NCI-H69 (cell line): ENCODE measurements at places on chromosomes 7 and 10.

DNA sequence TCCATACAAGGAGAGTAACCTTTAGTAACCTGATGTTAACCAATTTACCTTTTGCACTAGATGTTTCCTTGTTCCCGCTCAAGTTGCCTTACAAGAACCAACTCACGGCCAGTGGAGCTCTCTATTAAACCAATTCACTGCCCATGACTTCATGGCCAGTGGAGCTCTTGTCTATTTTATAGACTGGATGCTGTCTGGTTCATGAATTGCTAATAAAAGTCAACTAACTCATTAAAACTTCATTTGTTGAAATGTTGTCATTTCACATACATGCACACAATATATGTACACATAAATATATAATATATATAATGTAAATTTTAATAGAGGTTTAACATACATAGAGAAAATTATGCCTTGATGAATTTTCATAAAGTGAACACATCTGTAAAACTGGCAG is 216.3 kb downstream of the RNLS start:
- DNase-seq = no peak

GRCh38 chr7:74069790-74070618 is 13.6 kb upstream of the LIMK1 start:
- DNase-seq = no peak

GRCh38 chr10:5506751-5507648 is 7.6 kb upstream of the CALML5 start:
- DNase-seq = no peak

GRCh38 chr10:58027426-58027825 is 240.3 kb downstream of the IPMK start:
- DNase-seq = peak; percentile 95

- no peak for DNase-seq
Measured at GRCh38 chr10:121438333-121438732, 159.9 kb downstream of the FGFR2 start.

GRCh38 chr7:101795461-101795860 is 22.0 kb upstream of the CUX1 start:
- no peak for DNase-seq

DNA sequence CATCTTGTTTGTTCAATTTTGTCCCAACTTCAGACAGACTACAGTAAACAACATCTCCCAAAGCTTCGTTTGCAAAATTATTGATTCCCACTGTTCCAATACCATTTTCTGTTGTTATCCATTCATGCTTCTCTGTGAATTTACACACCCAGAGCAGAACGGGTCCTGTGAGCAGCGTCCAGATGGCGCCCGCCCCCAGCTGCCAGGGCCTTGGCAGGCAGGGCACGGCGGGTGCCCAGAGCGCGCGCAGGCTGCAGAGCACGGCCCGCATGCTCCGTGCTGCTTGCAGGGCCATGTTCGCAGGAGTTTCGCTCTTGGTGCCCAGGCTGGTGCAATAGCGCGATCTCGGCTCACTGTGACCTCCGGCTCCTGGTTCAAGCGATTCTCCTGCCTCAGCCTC is 32.5 kb upstream of the SEPTIN7 start:
- DNase-seq = peak; percentile 48

DNA sequence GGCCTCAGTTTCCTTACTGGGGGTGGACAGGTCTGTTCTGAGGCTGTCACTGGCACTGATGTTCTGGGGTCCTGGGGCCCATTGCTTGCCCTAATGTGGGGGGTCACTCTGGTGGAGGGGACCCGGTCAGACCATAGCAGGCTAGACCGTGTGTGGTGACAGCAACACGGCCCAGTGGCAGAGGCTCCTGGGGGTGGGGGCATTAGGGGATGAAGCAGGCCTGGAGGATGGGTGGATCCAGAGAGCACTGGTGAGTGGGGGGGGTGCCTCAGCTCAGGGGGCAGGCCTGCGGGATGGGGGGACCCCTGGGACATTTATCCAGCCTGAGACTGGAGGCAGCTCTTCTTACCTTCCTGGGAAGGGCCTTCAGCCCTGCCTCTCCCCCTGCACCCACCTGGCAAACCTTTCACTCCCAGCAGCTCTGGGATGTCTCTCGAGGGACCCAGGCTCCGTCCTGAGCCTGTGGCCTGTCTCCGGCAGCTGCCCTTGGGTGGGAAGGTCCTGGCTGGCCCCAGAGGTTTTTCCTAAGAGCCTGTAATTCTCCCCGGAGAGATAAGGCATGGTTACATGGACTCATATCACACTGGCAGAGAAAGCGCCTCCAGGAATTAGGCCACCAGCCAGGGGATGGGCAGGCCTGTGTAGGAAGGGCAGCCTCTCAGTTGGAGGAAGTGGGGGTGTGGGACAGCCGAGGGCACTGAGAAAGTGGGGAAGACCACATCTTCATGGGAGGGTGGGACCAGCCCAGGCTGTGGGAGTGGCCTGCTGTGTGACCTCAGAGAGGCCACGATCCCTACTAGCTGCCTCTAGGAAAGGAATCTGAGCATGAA is 147.7 kb downstream of the UBE2H start:
- no peak for DNase-seq

GRCh38 chr7:155213385-155213784 is 84.3 kb upstream of the INSIG1 start:
- peak; percentile 14 for DNase-seq

- no peak for DNase-seq
Measured at GRCh38 chr7:145839814-145840213, 276.8 kb upstream of the CNTNAP2 start.

DNA sequence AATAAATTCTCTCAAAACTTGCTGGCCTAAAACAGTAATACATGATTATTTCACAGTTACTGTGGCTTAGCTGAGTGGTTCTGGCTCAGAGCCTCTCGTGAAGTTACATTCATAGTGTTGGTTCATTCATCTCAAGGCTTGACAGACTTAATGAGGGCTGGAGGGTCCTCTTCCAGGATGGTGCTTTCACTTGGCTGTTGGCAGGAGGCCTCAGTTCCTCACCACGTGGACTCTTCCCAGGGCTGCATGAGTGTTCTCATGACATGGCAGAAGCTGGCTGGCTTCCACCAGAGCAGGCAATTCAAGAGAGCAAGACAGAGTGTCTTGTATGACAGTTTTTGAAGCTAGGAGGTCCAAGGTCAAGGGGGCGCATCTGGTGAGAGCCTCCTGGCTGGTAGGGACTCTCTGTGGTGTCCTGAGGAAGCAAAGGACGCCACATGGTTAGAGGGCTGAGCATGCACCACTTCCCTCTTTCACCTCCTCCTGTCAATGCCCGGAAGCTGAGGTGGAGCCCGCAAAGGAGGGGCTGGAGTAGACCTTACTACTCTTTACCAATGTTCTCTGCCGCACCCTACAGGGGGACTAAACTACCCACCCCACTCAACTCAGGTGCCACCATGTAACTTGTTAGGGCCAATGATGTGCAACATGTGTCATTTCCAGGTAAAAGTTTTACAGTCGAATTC is 58.2 kb upstream of the YAE1 start:
- no peak for DNase-seq

GRCh38 chr7:70698219-70698832 is 433.6 kb upstream of the GALNT17 start:
- peak; percentile 81 for DNase-seq

DNA sequence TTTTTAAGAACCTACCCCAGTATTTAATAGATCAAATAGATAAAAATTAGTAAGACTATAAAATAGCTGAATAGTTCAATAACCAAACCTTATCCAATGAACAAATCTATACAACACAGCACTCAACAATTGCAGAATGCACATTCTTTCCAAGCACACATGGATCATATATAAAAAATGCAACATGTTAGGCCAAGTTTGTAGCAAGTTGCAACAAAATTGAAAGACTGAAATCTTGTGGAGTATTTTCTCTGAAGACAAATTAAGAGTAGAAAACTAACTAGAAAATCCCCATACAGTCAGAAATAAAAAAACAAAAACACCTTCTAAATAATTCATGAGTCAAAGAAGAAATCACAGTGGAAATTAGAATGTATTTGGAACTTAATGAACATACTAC is 317.3 kb downstream of the PHTF2 start:
- DNase-seq = no peak

DNA sequence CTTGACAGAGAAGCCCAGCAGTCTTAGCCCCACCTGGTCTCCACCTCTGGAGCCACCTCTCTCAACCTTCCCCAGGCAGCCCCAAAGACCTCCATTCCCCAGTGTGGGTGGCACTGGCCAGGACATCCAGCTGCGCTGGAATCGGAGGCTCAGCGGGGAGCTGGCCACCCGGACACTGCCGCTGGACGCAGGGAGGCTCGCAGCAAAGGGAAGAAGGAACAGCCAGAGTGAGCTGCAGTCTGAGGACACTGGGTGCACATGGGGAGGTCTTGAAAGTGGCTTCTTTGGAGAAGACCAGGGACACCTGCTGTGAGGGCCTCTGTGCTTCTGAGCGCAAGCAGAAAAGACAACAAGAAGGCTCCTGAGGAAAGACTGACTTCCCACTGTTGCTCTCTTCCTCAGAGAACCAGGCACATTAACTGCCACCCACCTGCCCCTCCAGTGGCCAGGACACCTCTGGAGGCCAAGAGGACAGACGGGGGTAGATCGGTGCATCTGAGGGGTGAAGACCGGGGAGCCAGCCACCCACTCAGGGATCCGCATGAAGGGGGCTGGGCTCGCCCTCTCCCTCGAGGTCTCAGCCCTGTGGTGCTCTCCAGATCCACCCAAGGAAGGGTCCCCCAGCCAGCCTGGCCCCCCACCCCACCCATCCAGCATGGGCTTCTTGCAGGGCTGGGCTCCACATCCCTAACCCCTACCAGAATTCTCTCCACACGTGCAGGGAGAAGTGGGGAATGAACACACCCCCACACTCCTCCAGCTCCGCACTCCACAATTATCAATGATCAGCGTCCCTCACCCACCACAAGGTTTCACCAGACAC is 1.8 kb downstream of the CAMK2B start:
- DNase-seq = peak; percentile 24

GRCh38 chr7:151964951-151965350 is 8.7 kb downstream of the GALNTL5 start:
- DNase-seq = no peak

DNA sequence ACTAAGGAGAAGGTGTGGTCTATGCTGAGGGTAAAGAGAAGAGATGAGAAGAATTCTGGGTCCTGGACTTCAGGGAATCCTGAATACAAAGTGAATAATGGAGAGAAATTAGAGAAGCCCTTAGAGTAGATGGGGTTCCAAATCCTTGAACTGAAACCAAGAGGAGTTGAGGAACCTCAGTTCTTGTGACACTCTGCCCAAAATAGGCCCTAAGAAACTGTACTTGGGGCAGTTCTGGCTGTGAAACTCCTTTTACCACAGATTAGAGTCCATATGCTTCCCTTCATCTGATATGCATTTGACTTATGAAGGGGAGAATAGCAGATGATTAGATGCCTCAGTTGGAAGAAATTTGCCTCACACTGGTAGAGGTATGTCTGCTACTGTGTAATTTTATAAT is 19.0 kb downstream of the TES start:
- no peak for DNase-seq

DNA sequence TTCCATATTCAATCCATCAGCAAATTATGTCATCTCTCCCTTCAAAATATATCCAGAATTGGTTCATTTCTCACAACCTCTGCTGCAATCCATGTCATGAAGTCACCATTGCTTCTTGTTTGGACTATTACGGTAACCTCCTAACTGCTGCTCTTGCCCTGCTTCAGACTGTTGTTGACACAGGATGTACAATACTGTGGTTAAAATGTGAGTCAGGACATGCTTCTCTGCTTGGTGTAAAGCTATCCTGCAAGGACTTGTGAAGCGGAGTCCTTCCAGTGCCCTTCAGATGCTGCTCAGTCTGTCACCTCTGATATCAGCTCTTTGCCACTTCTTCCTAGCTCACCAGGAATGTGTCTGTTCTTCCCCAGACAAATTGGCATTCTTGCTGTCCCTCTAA is 10.4 kb upstream of the NXPH1 start:
- DNase-seq = no peak

DNA sequence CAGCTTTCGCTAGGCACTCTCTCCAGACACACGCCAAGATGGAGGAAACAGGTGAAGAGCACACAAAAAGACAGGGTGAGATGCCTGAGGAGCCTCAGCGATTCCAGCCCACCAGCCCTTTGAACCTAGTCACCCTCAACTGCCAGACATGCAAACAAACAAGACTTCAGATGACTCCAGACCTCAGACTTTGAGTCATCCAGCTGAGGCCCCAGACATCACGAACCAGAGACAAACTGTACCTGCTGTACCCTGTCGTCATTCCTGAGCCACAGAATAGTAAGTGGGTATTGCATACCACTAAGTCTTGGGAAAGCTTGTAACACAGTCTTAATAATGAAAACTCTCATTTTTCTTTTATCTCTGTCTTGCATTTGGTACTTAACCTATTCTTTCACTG is 126.6 kb upstream of the LSM8 start:
- DNase-seq = no peak

GRCh38 chr7:106952658-106953231 is 87.7 kb downstream of the PIK3CG start:
- DNase-seq = no peak

- no peak for DNase-seq
Measured at GRCh38 chr10:73799899-73800559, 11.4 kb downstream of the NDST2 start.

DNA sequence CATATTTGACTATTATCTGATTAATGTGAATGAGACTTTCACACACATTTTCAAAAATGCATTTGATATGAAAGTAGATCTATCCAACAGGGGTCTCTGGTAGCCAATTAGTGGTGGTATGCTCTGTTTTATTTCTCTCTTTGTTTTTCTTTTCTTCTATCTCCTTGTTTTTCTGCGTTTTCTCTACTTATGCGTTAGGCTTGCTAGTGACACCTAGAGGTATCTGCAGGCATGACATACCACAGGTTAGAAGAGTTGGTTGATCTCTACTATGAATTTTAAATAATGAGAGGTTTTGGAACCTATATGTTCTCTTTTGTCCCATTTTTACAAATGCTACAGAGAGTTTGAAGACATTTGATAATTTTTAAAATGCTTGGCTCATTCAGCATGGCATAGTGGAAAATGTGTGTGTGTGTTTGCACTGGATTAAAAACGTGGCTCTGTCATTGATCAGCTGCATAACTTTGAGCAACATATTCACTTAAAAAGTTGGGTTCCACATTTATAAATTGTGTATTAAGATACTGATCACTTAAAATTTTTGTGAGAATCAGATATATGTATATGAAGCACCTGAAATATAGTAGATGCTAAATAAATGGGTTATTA is 28.1 kb upstream of the PLXDC2 start:
- DNase-seq = peak; percentile 33

DNA sequence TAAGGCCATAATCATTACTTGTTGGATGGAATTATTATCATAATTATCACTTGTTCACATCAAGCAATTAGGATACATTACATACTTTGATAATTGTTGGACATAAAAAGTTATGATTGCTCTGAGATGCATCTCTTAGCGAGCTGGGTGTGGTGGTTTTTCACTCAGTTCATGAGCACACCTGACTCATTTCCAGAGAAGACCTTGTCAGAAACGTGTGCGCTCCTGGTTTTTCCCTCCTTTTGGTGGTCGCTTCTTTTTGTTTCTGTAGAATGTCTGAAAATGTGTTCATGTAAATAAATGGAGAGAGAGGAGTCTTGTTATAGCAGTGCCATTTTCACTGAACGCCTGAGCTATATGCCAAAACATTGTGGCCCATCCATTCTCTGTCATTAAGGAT is 141.3 kb downstream of the PAXIP1 start:
- peak; percentile 38 for DNase-seq
